Myometrial cell (primary cell): ENCODE measurements at places on chromosomes 16 and 17. TPM values are rescaled to one million over a fixed set of nuclear protein-coding genes. Genes with fewer than 3 reads are reported as not detected.

Gene MAP3K3
- total RNA-seq: 23.7 and 27.4 TPM in 2 replicates

Gene PRKCB
- not detected in 2 replicates for total RNA-seq

Gene CDH5
- total RNA-seq: 0.35 TPM in 1 of 2 replicates, not detected in the other

Gene CTU2
- 21.9 and 25.0 TPM in 2 replicates for total RNA-seq

Gene MT4
- not detected in 2 replicates for total RNA-seq

Gene CCL16
- not detected in 2 replicates for total RNA-seq

Gene NPTX1
- total RNA-seq: under 0.01 and 0.35 TPM in 2 replicates

Gene CCT6B
- 0.58 and 0.89 TPM in 2 replicates for total RNA-seq

Gene TMEM98
- 185 and 206 TPM in 2 replicates for total RNA-seq
